Astrocyte of the cerebellum (primary cell): ENCODE measurements at places on chromosomes 6 and 20.

DNA sequence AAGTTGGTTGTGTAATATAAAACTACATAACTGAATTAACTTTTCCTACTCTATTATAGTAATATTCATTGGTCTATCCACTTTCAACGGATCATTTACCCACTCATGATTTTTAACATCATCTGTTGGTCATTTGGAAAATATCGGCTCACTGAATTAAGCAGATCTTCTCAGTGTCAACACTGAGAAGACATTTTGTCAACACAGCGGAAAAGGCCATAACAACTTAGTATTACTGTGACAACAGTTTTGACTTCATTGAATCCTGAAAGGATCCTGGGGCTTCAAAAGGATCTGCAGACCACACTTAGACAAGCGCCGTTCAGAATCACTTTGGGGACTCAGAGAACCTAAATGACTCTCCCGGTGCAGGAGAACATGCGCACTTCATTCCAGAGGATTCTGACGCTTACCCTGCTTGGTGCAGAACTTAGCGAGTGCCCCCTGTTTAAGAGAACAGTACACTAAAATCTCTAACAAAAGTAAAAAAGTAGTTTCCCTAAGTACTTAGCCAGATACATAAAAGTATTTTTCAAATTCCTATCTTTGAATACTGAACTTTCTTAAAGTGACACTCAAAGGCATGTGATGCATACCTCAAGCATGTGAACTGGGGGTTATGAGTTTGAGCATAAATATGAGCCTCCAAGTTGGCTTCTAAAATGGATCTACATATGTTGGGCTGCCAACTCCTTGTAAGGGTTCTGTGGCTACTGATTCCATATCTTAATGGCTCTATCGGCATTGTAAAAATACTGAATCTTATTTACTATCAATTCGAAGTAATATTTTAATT, 4.0 kb downstream of the ZBTB2 start:
- no peak for DNase-seq

DNA sequence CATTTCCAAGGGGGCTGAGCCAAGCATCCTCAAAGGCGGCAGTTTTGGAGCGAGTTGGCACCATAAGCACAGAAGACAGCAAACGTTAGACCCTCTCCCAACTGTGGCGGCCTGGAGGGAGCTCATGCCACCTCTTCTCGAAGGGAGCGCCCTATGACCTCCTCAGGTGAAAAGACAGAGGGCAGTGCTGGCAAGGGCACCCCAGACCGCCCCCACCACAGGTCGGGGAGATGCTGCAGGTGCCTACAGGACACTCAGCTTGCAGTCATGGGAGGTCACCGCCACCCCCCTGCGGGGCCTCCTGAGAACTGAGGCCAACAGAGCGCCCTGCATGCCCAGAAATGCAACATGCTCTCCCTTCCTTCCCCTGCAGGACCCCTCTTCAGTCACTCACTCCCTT, 45.1 kb upstream of the BHLHE23 start:
- DNase-seq, result no peak

DNA sequence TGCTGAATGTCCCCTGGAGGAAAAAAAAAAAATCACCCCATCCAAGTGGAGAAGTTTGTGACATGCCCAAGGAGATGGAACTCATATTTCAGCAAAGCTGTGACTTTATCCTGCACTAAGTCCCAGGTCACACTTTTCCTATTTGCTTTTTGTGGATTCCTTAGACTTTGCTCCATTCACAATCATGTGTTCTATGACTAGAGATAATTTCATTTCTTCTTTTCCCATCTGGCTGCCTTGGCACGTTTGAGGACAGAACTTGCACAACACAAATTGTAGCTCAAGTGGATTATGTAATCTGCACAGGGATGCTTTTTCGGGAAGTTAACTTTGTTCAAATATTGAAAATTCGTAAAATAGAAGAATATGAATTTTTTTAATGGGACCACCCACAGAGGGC, 100.7 kb upstream of the PTPN1 start:
- no peak for DNase-seq

- DNase-seq, result no peak
Measured at GRCh38 chr20:40741507-40742106, 52.6 kb upstream of the MAFB start.

- no peak for DNase-seq
Measured at GRCh38 chr20:35956616-35957015, 2.3 kb upstream of the SCAND1 start.

DNA sequence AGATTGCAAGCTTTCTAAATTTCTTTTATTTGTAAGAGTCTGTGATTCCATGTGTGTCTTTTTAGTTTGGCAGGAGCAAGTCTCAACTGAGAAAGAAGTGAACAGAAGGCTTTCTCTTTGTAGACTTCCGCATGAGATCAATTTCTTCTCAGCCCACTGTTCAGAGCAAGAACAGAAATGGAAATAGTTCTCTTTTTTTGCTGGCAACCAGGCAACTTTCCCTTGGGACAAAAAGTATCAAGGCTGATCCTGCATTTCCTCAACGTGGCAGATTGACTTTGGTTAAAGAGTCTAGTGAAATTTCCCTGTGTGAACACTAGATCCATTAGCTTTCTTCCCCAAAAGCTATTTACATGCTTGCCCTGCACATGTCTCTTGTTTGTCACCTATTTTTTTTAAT, 46.8 kb upstream of the JAG1 start:
- no peak for DNase-seq

DNA sequence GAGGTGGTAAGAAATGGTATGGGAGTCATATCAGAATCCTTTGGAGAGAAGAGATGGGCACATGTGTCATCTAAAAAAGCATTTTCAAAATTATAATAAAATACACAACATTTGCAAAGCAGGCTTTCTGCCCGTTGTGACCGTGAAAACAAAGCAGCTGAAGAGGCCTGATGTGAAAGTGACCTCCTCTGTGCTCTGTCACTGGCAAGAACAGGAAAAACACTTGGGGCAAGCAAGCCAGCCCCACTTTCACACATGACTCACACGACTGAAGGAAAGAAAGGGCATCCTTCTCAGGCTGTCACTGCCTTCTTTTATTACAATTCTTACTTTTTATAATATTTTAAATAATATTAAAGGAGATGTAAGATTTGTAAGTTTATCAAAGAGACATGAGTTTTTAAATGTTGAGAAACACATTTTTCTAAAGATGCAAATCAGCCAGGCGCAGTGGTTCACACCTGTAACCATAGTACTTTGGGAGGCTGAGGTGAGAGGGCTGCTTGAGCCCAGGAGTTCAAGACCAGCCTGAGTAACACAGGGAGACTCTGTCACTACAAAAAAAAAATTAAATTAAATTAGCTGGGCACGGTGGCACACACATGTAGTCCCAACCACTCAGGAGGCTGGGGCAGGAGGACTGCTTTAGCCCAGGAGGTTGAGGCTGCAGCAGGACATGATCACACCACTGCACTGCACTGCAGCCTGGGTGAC, 143.7 kb downstream of the BTBD9 start:
- DNase-seq, result no peak

DNA sequence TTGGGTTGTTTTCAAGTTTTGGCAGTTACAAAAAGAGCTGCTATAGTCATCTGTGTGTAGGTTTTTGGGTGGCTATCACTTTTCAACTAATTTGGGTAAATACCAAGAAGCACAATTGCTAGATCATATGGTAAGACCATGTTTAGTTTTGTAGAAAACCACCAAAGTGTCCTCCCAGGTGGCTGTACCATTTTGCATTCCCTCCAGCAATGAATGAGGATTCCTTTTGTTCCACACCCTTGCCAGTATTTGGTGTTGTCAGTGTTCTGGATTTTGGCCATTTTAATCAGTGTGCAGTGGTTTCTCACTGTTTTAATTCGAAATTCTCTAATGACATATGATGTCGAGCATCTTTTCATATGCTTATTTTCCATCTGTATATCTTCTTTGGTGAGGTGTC, 457.5 kb upstream of the ARID1B start:
- DNase-seq, result no peak

GRCh38 chr6:3811191-3811590, 38.0 kb upstream of the FAM50B start:
- DNase-seq, result no peak

- no peak for DNase-seq
Measured at GRCh38 chr20:60271597-60271996, 313.4 kb downstream of the CDH26 start.

DNA sequence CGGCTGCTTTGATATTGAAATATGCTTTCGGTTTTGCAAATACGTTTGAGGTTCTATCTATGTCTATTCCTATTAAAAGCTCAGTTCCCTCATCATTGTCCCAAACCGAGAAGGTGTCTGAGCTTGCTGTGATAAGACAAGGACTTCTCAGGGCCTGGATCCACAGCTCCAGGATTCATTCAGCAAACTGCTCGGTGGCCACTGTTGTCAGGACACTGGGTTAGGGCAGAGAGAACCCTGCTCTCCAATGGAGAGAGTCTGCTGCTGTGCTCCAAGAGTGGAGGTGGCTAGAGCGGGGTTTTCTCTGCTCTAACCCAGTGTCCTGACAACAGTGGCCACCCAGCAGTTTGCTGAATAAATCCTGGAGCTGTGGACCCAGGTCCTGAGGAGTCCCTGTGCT, 198.5 kb downstream of the CDH4 start:
- no peak for DNase-seq
